ENCODE measurements at places on chromosomes 2 and 18.

DNA sequence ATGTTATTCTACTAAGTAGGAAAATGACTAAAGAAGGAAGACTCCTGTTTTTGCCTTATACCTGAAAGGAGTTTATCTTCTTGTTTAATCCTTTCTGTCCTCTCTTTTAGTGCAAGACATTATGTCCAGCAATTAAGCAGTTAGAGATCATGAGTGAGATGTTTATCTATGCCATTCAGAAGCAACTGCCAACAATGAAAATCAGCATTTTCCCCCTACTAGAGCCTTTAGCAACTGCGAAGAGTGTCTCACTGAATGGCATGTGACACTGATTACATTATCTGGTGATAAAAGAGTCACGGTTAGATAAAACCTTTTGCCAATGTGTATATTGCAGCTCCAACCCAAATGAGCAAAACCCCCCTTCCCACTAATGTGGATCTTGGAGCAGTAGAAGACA, 357.7 kb upstream of the SYT4 start:
- no peak for DNase-seq

GRCh38 chr2:43537137-43537536, 58.7 kb downstream of the THADA start:
- no peak for DNase-seq

DNA sequence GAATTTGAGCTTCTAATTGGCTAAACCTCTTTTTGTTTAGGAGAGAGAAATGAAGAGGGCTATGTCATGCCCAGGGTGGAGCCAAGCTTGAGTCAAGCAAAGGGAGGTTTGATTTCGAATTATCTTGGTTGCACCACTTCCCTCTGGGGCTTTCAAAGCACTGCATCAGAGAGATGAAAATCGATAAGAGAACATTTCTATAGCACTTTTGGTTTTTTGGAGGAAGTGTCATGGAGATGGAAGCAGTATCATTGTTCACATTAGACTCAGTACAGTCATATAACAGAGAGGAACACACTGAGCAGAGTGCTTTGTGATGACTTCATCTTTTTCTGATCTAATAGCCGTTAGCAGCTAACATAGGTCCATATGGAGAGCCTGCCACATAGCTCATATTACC, 120.3 kb upstream of the UXS1 start:
- DNase-seq: no peak

- DNase-seq: no peak
Measured at GRCh38 chr2:134410006-134410405, 156.1 kb downstream of the MGAT5 start.

- DNase-seq: no peak
Measured at GRCh38 chr2:187991389-187991788, 300.3 kb upstream of the GULP1 start.

DNA sequence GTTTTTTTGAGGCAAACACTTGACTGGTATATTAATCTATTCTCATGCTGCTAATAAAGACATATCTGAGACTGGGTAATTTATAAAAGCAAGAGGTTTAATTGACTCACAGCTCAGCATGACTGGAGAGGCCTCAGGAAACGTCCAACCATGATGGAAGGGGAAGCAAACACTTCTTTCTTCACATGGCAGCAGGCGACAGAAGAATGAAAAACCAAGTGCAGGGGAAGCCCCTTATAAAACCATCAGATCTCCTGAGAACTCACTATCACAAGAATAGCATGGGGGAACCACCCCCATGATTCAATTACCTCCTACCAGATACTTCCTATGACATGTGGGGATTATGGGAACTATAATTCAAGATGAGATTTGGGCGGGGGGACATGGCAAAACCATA, 136.2 kb upstream of the MAPRE2 start:
- no peak for DNase-seq

GRCh38 chr2:171669121-171669520, 18.1 kb upstream of the DYNC1I2 start:
- DNase-seq: no peak

- no peak for DNase-seq
Measured at GRCh38 chr2:102304268-102304667, 7.1 kb upstream of the IL1RL1 start.

GRCh38 chr18:41126541-41127235, 828.3 kb upstream of the PIK3C3 start:
- no peak for DNase-seq

DNA sequence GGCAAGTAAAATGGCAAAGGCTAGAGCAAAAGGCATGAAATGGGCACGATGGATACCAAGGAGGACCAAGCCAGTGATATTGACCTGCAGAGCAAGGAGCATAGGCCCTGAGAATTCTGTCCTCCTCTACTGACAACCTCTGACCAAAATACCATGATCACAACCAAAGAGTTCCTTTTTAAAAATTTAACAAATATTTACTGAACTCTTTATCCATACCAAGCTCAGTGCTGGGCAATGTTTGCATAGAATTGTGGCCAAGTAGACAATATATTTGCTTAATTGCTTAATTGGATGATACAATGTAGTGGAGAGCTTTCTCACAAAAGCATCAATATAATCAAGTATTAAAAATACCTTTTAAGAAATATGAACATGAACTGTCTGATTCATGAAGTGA, 265.7 kb downstream of the ICOS start:
- DNase-seq: no peak

DNA sequence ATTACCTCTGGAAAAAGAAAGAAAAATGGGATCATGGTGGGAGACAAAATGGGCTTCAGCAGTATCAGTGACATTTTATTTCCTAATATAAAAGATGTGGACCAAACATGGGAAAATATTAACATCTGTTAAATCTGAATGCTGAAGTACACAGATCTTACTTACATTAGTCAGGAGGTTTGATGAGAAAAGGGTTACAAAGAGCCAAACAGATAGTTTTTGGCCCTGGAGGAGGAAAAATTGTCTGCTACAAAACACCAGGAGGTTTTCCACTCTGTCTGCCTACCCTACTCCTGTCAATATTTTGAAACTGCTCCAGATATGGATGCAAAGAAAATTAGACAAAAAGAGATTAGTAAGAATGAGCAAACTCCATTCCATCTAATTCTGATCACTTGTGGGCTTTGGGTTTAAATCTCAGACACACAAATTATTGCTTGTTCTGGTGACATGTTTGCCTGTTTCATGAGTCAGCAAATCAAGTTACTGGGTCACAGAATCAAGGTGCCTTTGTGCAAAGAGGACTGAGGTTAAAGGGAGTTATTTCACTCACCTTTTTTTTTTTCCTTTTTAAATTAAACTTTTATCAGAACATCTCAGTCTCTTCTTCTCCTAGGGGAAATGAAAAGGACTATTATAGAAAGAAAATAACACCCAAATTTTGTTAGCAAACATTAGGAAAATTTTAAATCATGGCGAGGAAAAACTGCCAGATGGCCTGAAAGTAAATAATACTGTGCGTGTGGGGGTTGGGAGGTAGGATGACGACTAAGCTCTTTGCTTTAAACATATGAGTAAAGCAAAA, 87.0 kb upstream of the SPATS2L start:
- no peak for DNase-seq

- no peak for DNase-seq
Measured at GRCh38 chr2:102063487-102063911, 71.7 kb downstream of the IL1R2 start.

DNA sequence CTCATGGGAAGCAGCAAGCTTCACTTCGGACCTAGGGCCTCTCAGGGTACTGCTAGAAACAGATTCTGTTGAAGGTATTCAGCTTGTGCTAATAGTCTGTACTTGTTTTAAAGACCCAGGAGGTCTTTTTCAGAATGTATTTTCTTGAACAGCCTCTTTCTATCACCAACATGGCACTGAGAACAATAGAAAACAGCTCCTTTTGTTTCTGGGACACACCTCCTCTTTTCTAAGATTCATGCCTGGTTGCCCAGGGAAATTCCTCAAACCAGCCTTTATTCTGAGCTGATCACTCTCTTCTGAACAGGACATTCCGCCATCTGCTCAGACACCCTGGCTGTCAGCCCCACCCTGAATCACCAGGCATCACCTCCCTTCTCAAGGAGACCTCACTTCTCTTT, 389.6 kb downstream of the TGIF1 start:
- no peak for DNase-seq

- no peak for DNase-seq
Measured at GRCh38 chr2:43239981-43240765, 13.8 kb upstream of the ZFP36L2 start.
